ENCODE measurements at places on chromosomes 6 and 20.

DNA sequence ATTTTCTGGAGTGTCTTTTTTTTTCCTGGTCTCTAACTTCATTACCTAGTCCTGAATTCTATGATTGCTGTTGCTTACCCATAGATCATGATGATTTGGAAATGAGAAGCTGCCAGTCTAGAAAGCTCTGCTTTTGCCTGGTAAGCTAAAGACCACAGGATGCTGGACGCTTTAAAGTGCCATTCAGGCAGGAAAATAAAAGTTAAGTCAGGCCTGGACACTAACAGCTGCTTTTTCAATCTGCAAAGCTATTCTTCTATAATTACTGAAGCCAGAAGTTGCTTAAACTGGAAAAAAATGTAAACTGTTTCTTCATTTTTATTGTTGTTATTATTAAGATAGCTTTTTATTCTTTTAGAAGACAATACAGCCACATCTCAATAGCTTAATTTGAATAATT lies 129.8 kb upstream of the SPACA1 start:
- no peak for DNase-seq

DNA sequence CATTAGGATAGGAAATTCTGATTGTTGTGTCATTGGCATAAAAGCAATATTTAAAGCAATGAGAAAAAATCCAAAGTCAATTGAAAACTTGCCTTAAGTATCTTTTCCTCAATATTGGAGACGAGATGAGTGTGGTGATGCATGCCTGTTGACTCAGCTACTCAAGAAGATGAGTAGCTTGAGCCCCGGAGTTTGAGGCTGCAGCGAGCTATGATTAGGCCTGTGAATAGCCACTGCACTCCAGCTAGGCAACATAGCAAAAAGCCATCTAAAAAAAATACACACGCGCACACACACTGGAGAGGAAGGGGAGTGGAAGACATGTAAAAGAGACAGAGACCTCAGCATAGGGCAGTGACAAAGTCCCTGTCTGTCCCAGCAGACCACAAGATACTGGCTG lies 9.7 kb upstream of the MARCKS start:
- DNase-seq: no peak

GRCh38 chr20:25063546-25063945 lies 5.6 kb upstream of the ACSS1 start:
- DNase-seq: no peak

DNA sequence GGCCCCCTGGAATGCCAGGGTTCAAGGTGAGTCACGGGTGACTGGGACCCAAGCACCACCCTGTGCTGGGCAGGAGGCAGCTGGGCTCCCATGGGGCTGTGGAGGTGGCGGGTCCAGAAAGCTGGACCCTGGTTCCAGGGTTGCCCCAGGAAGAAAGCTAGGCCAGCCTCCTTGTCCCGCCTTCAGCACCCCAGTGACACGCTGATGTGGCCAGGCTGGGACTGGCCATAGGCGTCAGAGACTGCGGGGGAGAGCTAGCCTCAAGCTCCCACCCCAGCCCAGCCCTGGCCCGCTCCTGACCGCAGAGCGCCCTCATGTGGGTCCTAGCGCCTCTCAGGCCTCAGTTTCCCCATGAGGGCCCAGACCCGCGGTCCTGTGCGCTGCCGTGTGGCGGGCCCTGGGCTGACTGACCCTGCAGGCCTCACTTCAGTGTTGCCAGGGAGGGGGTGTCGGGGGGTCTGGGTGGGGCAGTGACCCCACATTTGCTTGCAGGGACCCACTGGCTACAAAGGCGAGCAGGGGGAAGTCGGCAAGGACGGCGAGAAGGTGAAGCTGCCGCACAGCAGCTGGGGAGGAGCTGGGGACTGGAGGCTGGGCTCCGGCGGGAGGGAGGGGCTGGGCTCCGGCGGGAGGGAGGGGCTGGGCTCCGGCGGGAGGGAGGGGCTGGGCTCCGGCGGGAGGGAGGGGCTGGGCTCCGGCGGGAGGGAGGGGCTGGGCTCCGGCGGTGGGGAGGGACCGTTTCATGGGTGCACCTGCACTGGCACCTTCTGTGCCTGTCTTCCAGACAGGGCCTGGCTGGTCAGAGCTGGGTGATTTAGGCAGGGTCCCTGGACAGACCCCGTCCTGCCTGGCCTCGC lies 7.9 kb downstream of the COL9A3 start:
- peak; percentile 34 for DNase-seq

DNA sequence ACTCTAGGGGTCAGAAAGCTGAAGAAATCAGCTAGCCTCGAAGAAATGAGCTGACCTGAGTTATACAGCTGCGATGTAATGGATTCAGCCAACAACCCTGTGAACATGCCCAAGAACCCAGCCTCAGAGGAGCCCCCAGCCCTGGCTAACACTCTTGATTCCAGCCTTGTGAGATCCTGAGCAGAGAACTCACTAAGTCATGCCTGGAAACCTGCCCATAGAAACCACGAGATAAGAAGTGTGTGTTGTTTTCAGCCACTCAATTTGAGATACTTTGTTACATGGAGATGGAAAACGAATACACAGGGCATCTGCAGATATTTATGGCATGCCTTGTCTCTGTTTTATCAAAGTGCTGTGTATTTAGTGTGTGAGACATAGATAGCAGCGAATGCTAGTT lies 265.2 kb downstream of the QKI start:
- DNase-seq: no peak

DNA sequence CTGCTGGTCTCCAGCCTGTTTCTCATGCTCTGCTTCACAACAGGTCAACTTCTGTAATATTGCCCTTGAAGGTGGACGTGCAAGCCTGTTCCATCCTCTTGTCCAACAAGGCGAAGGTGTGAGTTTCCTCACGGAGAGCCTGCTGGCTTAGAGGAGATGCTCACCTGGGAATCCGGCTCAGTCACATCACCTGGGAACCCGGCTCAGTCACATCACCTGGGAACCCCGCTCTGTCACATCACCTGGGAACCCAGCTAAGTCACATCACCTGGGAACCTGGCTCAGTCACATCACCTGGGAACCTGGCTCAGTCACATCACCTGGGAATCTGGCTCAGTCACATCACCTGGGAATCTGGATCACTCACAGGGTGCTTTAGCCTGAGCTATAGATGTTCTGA lies 230.1 kb downstream of the ERMARD start:
- no peak for DNase-seq

DNA sequence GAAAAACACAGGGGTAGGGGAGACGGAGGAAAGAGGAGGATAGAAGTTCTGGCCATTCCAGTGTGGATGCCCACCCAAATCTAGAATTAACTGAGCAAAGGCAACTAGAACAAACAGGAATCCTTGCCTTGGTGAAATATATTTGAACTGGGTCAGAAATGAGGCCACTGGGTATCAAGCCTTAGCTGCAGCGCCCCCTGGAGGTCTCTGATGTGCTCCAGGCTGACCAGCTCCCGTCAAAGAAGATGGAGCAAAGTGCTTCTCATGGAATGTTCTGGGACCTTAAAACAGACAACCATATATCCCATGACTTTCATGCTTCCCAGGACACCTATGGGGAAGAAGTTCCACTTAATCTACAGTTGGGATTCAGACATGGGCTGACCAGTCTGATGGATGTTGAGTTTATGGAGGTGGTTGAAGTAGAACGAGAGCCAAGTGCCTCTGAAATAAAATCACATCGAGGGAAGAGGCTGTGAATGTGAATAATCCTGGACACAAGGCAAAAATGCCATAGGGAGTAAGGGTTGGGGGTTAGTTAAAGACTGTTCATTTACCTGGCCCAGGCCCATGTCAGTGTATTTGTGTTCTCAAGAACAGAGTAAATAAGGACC lies 50.4 kb downstream of the HLA-DPB1 start:
- peak; percentile 54 for DNase-seq

DNA sequence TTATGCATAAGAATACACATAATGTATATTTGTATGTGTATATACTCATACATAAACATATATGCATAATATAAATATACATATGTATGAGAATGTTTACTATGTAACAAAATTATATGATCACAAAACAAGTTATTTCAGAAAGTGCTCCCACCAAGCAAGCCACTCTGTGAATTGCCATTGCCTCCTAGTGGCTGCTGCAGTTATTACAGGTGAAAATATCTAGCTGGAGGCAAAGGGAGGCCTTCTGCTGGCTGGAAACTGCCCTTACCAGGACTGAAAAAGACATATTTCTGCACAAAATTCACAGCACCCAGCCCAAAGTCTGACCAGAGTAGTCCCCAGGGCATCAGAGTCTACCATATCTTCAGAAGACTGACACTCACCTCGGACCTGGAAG lies 14.4 kb upstream of the ADAM33 start:
- no peak for DNase-seq

- DNase-seq: no peak
Observed at GRCh38 chr6:50091641-50092040, 41.9 kb upstream of the DEFB112 start.

DNA sequence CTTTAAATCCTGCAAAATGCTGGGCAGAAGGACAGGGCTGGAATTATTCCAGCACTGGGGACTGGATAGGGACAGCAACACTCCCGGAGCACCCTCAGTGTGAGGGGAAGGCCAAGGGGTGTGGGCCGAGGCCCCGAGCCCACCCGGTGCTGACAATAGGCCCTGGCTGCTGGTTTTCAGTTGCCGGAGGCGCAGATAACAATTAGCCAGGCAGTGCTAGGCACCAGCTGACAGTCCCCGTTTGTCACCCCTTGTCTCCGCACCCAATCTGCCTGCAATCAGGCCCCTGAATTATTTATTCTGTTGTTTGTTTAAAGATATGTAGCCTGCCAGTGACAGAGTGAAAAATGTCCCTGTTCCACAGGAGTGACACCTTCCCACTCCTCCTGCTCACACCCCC lies 120.0 kb downstream of the GRM4 start:
- DNase-seq: no peak

GRCh38 chr20:15945289-15945688 lies 628.0 kb downstream of the KIF16B start:
- DNase-seq: no peak
